Activated CD4-positive, alpha-beta memory T cell treated with anti-CD3 and anti-CD28 coated beads, Interleukin-2, amount 10 ng/mL, durations not matched to agents 7 days and 5 days (primary cell): ENCODE measurements at places on chromosomes 4 and X. TPM values are rescaled to one million over a fixed set of nuclear protein-coding genes. Genes with fewer than 3 reads are reported as not detected.

Gene CORIN
- 0.08 TPM for total RNA-seq

Gene STOX2
- total RNA-seq: not detected

Gene PHEX
- 0.23 TPM for total RNA-seq

Gene MAOA
- 2.5 TPM for total RNA-seq

Gene REPS2
- total RNA-seq: 0.10 TPM

Gene MAGEB10
- not detected for total RNA-seq

Gene ADGRG4
- not detected for total RNA-seq

Gene AMBN
- total RNA-seq: not detected

Gene DMRTC1
- not detected for total RNA-seq

Gene SLC38A5
- total RNA-seq: 76.4 TPM

Gene CAPN6
- total RNA-seq: not detected
